ENCODE measurements at places on chromosomes 7 and 10.

DNA sequence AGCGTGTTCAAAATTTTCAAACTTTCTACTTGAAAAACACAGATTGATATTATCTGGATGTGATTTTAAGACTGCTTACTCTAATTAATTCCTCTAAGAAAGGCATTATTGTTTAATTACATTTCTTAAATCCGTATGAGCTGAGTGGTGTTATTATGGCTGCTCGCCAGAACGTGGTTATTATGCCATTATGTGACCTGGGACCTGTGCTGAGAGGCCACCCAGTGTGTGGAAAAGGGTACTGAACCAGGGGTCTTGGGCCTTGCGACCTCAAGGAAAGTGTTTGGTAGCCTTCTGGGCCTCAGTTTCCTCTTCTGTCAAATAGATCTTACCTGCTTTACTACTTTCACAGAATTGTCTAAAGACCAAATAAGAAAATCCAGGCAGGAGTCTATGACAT, 15.4 kb downstream of the LGI1 start:
- DNase-seq, result no peak

- no peak for DNase-seq
These were observed 22.0 kb downstream of the STEAP1B start for GRCh38 chr7:22477876-22478450.

DNA sequence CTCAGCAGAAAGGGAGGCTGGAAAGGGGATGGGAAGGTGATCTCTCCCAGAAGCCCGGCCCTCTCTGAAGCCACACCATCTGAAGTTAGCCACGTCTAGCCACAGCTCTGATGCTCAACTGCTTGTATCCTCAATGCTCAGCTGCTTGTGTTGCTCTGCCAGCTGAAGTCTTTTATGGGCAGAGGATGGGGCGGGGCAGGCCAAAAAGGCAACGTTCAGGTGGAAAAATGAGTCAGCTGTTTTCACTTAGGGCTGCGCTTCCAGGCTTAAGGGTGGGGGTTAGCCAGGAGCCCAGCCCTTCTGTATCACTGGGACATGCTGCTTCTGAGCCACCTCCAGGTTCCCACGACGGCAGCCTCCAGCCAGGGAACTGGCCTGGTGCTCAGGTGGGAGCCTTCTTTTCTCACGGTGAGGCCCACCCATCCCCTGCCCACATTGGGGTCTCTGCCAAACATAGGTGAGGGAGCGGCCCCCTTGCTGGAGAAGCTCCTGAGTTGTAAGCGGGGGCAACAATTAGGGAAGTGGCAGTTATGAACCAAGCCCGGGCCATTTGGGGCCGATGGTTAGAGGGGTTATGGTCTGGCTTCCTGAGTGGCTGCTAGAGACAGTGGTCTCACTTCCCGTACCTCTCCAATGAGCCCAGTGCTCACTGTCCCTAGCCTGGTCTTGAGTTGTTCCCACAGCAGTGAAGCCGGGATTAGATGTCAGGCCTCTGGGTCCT, 44.9 kb upstream of the CNPY1 start:
- no peak for DNase-seq

GRCh38 chr7:114931656-114932011, 9.7 kb downstream of the MDFIC start:
- DNase-seq, result peak; percentile 12

- no peak for DNase-seq
These were observed 65.5 kb upstream of the GRB10 start for GRCh38 chr7:50848203-50848602.

DNA sequence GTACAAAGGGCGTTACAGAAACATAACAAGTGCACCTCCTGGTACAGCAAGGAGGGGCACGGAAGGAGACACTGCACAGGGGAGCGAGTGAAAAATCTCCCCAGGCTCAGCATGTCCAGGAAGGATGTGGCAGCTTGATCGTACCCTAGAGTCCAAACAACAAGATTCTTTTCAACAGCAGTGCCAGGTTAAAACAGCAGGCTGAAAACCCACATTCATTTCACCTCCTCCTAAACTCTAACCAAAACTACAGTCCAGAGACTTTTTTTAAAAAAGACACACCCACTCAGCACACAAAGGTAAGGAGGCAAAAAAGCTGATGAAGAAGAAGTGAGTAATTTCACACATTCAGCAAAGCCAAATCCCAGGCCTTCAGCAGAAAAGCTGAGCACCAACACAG, 138.8 kb downstream of the SFMBT2 start:
- DNase-seq, result no peak

- peak; percentile 23 for DNase-seq
These were observed 248.3 kb downstream of the PHF14 start for GRCh38 chr7:11221984-11222383.

- DNase-seq, result no peak
These were observed 48.1 kb upstream of the EXOC6 start for GRCh38 chr10:92800134-92800733.

DNA sequence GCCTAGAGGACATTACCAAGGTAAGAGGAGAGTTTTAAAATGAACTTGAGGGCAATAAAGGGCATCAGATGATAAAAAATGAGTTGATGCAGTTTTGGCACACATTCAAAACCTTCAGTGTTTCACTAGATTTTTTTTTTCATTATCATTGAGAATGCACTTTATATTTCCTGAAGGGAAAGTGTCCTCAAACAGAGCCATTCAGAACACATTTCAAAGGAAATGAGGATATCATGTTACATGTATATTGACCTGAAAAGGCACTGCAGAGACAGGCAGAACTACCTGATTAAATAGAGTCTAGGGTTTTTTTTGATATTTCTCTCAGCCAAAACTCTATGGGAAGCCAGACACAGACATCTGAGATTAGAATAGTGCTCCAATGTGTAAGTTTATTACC, 454.0 kb downstream of the NEBL start:
- no peak for DNase-seq

- no peak for DNase-seq
These were observed 154.4 kb downstream of the PRKG1 start for GRCh38 chr10:51228714-51229100.

GRCh38 chr10:44391981-44392380, 7.1 kb upstream of the CXCL12 start:
- DNase-seq, result no peak

DNA sequence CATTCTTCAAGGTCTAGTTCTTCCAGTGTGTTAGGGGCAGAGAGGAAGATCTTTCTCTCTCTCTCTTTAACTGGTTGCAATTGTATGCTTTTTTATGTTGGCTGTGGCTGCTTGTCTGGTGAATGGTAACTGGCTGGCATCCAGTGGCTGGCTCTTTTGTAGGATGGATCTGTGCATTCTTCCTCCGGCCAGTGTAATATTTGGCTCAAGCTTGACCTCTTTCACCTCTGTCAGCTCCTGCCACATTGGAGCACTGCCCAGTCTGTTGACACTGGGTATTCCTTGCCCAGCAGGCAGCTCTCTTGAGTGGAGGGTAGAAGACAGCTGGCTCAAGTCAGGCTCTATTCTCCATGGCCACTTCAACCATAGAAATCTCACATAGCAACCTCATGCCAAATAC, 528.3 kb downstream of the PHTF2 start:
- DNase-seq, result no peak

GRCh38 chr10:58109731-58110130, 158.0 kb downstream of the IPMK start:
- no peak for DNase-seq

DNA sequence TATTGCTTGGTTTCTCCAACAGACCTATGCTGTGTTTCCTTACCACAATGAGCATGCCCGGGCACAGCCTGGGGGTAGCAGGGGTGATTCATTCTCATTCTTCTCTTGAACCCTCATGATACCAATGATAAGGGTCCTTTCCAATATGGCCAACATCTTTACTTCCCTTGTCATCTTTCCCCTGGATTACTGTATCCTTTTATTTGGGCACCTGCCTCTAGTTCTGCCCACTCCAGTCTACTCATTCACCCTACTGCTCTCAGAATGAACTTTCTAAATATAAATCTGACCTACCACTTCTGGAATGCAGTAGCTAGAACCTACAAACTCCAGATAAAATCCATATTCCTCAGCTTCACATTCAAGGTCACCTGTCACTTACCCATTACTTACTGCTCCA, 26.4 kb upstream of the ITPRID1 start:
- DNase-seq, result no peak

- DNase-seq, result no peak
These were observed 52.7 kb downstream of the MET start for GRCh38 chr7:116724560-116725231.

DNA sequence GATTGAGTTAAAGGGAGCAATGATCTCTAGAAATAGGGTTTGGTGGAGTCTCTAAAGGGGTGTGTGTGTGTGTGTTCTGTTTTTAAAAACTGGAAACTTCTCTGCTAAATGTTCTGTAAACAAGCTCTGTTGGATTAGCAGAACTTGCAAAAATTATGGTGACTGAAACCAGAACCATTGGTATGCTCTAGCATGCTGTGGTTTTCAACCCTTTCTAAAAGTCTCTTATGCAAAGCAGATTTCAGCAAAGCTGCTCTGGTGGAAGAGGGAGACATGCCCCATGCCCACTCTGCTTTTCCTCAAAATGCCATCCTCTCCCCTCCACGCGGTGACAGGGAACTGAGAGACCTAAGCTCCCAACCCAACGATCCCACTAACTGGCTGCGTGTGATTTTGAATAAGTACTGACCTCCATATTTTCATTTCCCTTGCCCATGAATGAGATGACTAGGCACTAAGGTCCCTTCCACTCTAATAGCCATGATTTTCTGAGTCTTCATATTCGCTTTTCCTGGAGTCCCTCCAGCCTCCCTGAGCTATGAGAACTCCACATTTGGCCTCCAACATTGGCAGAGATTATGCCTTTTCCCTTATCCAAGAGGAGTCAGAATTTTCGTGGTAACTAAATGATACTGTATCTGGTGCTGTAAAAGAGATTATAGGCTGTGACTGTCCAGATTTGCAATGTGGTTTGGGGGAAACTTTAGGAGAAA, 117.3 kb upstream of the PALS2 start:
- no peak for DNase-seq

DNA sequence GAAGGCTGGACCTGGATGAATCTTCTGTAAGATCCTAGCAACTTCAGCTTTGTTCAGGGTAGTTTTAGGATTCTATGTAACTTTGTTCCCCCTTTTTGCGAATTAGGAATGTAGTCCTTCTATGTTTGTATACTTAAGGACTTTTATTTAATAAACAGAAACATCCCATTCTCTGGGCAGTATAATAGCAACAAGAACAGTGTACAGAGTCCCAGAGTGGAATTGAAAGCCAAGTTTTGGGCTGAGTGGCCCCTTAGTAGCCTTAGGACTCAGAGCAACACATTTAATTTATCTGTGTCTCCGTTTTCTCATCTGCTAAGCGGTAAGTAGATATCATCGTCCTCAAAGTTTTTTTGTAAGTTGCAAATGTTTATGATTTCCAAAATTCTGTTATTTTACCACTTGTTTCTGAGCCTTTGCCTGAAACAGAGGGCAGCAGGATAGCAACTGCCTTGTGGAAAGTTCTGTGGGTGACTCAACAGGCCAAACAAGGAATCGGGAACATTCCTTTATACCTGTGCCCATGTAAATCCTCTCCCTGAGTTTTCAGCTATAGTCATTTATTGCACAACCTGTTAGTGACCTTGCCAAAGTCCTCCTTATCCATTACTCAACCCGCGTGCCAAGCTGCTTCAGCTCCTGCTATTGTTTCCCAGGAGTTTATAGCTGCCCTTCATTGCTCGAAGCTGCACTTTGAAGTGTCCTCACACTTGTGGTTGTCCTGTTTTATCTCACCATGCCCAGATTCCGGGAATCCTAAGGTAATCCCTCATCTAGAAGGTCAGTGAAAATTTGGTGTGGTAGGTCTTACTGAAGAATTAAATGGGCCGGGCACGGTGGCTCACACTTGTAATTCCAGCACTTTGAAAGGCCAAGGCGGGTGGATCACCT, 199.1 kb upstream of the AHR start:
- DNase-seq, result peak; percentile 11
